ENCODE measurements at places on chromosomes 3 and 15. TPM values are rescaled to one million over a fixed set of nuclear protein-coding genes. Genes with fewer than 3 reads are reported as not detected.

TEX55 gene
- not detected for total RNA-seq

ADGRG7 gene
- not detected for total RNA-seq

GOLGA6L4 gene
- total RNA-seq = 0.53 TPM

PDE12 gene
- 44.7 TPM for total RNA-seq

CADPS gene
- total RNA-seq = not detected

POLQ gene
- total RNA-seq = 3.8 TPM

GUCA1C gene
- not detected for total RNA-seq

CFAP91 gene
- 0.16 TPM for total RNA-seq

SAMD7 gene
- not detected for total RNA-seq

C3orf80 gene
- total RNA-seq = 0.13 TPM

RAD51 gene
- total RNA-seq = 39.7 TPM

CDHR4 gene
- total RNA-seq = not detected

COL6A6 gene
- total RNA-seq = not detected

UCN2 gene
- 0.13 TPM for total RNA-seq

TPRG1 gene
- 6.2 TPM for total RNA-seq

ERICH6 gene
- total RNA-seq = not detected

MYRIP gene
- not detected for total RNA-seq

CHCHD6 gene
- total RNA-seq = 21.4 TPM

PYGO1 gene
- 0.13 TPM for total RNA-seq

NRROS gene
- 18.5 TPM for total RNA-seq

ALPK3 gene
- total RNA-seq = 0.05 TPM

GRCh38 chr3:53672981-53673380 lies 173.2 kb downstream of the CHDH start:
- no peak for DNase-seq

DNA sequence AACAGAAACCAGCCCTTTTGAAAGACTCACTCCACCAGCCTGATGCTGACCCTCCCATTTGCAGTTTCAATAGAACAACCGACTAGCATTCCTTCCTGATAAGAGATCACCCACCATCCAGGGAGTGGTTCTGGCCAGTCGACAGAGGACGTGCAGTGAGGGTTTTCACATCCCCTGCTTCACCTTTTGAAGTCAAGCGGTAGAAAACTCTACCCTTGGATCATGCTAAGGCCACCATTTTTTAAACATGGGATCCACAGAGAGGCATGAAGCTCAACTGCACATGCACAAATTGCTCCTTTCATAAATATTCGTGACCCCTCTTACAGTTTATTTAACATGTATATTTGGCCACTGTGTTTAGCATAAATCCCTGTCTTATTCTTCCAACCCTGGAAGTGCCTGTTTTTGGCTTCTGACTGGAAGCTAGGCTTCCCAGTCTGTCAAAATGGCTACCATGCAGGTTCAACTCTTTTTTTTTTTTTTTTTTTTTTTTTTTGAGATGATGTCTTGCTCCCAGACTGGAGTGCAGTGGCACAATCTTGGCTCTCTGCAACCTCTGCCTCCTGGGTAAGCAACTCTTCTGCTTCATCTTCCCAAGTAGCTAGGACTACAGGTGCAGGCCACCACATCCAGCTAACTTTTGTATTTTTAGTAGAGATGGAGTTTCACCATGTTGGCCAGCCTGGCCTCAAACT lies 1.0 kb upstream of the THUMPD3 start:
- no peak for DNase-seq

- no peak for DNase-seq
These were observed 9.1 kb upstream of the TMEM87A start for GRCh38 chr15:42282344-42282743.

DNA sequence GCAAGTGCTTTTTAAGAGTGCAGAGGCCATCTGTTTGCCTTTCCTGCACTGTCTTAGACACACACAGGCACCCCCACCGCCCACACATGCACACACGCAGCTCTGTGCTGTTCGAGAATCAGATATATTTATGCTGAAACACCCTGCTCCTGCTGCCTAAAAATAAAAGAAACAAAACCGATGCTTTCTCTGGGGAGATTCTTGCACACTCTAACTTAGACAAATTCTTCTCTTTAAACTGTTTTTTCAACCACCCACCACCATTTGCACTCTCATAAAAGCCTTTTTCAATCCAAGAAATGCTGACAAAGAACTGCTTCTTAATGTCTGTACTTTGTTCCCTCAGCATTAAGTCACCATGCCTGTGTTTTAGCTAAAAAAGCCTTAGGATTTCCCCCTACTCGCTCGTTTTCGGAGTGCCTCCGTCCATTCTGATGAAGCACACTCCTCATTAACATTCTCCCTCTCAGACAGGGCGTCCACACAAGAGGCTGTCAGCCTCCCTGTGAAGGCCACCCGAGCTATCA lies 26.2 kb downstream of the SLC12A8 start:
- no peak for DNase-seq

GRCh38 chr3:177468331-177468730 lies 271.0 kb upstream of the TBL1XR1 start:
- DNase-seq = no peak

DNA sequence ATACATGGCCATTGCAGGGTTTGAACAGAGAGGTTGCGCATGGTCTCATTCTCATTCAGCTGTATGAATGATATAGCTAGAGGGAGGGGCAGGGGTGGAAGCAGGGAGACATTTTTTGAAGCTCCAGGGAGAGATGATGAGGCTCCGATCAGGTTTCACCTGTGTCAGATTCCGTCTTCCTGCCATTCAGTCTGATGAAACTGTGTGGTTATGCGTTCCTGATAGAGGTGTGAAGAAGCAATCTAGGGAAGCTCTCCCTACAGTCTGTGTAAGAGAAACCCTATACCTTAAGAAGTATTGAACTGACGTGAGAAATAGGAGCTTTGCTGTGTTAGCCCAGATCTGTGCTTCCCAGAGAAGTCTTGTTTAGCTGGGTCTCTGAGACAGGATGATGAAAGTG lies 171.9 kb upstream of the NDN start:
- DNase-seq = no peak

GRCh38 chr15:68630211-68630555 lies 51.4 kb downstream of the CORO2B start:
- DNase-seq = no peak

GRCh38 chr15:39448409-39448808 lies 132.5 kb upstream of the THBS1 start:
- DNase-seq = no peak

DNA sequence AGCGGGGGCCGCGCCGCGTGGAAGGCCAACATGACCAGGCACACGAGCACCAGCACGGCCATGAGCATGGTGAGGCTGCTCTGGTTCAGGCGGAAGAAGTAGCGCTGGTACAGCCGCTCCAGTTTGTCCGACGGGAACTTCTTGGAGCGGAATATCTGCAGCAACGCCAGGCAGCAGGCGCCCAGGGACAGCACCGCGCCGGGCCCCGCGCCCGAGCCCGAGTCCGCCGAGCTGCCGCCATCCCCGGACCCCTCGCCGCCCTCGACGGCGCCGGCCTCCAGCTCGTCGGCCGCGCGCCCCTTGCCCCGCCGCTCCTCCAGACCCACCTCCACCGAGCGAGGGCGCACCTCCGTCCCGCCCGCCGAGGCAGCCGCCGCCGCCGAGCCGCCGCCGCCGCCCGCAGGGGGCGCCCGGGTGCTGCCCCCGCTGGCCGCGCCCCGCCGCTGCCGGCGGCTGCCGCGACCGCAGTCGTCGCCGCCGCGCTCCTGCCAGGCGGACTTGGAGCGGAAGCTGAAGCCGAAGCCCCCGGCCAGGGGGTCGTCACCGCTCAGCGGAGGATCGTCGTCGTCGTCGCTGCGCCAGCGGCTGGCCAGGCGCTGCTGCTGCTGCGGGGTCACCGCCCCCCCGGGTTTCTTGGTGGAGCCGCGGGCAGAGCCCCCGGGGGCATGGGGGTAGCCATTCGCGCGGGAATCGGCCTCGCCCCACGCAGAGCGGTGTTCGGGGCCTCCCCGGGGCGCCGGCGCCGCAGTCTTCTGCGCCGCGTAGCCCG lies 957 bp downstream of the ADCY5 start:
- DNase-seq = no peak

GRCh38 chr3:73236867-73237266 lies 175.4 kb downstream of the EBLN2 start:
- DNase-seq = no peak

DNA sequence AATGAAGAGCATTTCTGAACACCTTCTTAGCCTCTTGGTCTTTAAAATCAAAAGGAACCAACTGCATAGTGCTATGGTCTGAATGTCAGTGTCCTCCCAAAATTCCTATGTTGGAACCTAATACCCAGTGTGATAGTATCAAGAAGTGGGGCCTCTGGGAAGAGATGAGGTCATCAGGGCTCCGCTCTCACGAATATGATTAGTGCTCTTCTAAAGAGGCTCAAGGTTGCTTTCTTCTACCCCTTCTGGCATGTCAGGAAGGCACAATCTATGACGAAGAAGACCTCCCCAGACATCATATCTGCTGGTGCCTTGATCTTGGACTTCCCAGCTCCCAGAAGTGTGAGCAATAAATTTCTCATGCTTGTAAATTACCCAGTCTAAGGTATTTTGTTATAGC lies 209.5 kb downstream of the MAGI1 start:
- no peak for DNase-seq

- DNase-seq = no peak
These were observed 24.6 kb downstream of the ACSBG1 start for GRCh38 chr15:78209646-78210348.

DNA sequence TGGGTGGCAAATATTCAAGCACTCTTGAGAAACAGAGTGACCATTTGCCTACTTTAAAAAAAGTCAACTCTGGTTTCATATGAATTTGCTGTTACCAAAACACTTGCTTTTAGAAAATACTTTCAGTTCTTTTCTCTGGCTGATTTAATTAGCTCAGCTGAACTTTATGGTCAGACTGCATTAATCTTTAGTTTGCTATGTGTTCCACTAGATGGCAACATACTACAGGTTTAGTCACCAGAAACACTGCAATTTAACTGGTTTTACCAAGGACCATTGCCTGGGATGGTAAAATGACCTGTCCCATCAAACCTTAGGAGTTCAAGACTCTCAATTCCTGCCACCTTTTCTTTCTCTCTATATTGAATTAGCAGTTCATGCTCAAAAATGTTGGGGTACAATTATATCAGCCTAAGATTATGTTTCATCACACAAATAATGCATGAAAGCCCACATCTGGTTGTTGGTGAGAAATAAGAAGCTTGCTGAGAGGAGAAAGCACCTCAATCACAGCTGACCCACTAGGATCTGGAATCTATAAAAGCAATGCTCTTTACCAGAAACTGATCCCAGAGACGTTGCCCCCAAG lies 14.2 kb downstream of the EIF4E3 start:
- DNase-seq = no peak

- no peak for DNase-seq
These were observed 8.2 kb upstream of the ZNF660 start for GRCh38 chr3:44576613-44577012.

- no peak for DNase-seq
These were observed 455.6 kb upstream of the PROK2 start for GRCh38 chr3:72240531-72240930.

- no peak for DNase-seq
These were observed 73.5 kb upstream of the MEF2A start for GRCh38 chr15:99492275-99492674.

GRCh38 chr3:120443626-120444123 lies 7.1 kb downstream of the FSTL1 start:
- no peak for DNase-seq

GRCh38 chr3:10845001-10845761 lies 29.2 kb downstream of the SLC6A11 start:
- DNase-seq = no peak

- no peak for DNase-seq
These were observed 31.9 kb downstream of the UBE2E1 start for GRCh38 chr3:23837691-23838090.

- no peak for DNase-seq
These were observed 140.3 kb downstream of the ARPP21 start for GRCh38 chr3:35779611-35780010.

DNA sequence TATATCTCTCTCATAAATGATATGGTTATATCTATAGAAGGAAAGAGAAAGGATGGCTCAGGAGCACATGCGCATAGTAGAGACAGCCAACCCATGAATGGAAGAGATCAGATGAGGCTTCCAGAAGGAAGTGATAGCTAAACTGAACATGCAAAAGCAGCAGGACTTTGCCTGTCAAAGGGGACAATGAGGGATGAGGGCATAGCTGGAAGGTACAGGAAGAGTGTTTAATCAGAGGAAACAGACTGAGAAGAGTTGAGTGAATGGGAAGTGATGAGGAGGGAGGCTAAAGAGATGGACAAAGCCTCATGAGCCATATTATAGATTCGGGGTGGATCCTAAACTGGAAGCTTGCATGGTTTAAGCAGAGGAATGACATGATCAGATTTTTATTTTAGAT lies 26.5 kb upstream of the VEPH1 start:
- no peak for DNase-seq

DNA sequence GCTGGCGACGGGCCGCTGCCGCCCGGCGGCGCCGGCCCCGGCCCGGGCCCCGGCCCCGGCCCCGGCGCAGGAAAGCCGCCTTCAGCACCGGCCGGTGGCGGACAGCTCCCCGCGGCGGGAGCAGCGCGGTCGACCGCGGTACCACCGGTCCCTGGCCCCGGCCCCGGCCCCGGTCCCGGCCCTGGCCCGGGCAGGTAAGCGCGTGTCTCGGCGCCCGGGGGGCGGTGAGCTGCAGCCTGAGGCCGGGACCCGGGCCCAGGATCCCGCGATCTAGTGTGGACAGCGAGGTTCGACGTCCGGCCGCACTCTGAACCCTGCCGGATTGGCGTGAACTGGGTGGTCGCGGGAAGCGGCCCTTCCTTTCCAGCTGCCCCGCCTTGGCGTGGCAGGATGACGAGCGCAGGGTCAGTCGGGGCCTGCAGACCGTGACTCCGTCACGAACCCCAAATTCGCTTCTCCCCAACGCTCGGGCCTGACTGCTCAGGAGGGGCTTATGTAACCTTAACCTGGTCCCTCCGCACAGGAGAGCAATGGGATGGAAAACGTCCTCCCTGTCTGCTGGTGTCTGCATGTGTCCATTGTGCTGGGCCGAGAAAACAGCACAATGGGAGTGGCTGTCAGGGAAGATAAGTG lies 472 bp downstream of the BSN start:
- no peak for DNase-seq

DNA sequence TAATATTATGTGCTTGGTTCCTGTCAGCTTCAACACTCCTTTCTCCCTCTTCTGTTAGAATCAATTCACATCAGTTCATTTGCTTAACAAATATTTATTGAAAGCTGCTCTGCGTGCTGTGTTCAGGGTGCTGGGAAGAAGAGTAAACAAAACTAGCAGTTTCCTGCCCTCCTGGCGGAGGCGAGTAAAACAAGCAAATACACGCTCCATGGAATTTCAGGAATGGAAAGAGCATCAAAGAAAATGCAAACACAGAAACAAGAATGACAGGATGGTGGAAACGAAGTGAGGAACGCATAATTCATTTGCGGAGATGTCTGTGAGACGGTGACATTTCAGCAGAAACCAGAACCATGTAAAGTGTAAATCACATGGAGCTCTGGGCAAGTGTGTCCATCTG lies 49.4 kb upstream of the SPTSSB start:
- no peak for DNase-seq
